Mesothelial cell of epicardium (in vitro differentiated cells): ENCODE measurements at places on chromosomes 1 and 21. TPM values are rescaled to one million over a fixed set of nuclear protein-coding genes. Genes with fewer than 3 reads are reported as not detected.

DNA sequence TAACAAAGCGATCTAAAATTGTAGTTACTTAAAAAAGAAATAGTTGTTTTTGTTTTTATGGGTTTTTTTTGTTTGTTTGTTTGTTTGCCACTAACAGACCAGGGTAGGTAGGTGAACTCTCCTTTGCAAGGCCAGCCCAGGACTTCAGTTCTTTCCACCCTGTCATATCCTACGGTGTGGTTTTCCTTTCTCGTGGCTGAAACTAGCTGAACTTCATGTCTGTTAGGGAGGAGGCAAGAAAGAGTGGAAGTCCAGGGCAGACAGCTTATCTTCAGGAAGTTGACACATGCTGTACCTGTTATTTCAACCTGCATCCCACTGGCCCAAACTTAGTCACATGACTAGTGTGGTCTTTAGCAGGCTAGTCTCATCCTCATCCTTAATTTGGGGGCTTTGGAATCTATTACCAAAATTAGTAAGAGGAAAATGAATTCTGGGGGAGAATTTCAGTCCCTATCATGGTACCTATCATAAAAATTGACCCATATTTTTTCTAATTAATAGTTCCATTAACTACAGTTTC, 62.9 kb upstream of the LRRC7 start:
- DNase-seq, result no peak
- no peaks in the 10 kb centered on the region for H3K36me3 ChIP-seq
- no peak overlapping the region for H3K27ac ChIP-seq

DNA sequence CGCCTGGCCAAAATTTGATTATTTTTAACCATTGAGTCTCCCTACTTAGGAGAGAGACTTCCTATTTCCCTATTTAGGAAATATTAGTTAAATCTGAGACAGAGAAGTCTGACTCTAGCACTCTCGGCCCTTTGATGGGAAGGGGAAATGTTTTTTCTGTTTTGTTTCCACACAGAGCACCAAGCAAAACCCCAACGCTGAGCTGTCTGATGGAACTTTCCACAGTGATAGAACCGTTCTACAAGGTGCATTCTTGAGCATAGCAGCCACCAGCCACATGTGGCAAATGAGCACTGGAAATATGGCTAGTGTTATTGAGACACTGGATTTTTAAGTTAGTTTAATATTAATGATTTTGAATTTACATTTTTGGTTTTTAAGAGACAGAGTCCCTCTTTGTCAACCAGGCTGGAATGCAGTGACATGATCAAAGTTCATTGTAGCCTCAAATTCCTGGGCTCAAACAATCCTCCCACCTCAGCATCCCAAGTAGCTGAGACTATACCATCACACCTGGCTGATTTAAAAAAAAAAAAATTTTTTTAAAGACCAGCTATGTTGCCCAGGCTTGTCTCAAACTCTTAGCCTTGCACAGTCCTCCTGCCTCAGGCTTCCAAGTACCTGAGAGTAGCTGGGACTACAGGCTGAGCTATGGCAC, 77.3 kb upstream of the GALNT2 start:
- H3K36me3 ChIP-seq, result no peaks in the 10 kb centered on the region
- no peak overlapping the region for H3K4me3 ChIP-seq

GRCh38 chr1:178532392-178532791, 19.5 kb downstream of the TEX35 start:
- peaks cover 19% of the 10 kb centered on the region for H3K4me1 ChIP-seq
- no peak overlapping the region for H3K27ac ChIP-seq
- no peak overlapping the region for H3K4me3 ChIP-seq
- no peaks in the 10 kb centered on the region for H3K36me3 ChIP-seq
- DNase-seq, result peak; percentile 58

SLC9C2 gene
- total RNA-seq, result 0.93 to 1.2 TPM (median 1.00 TPM) in 3 replicates

- H3K4me3 ChIP-seq, result no peak overlapping the region
- no peak for DNase-seq
- H3K27ac ChIP-seq, result peak overlapping the region; percentile 84
- no peaks in the 10 kb centered on the region for H3K36me3 ChIP-seq
- peaks cover 16% of the 10 kb centered on the region for H3K27me3 ChIP-seq
These were observed 51.7 kb downstream of the RASSF5 start for GRCh38 chr1:206558794-206559671.

DNA sequence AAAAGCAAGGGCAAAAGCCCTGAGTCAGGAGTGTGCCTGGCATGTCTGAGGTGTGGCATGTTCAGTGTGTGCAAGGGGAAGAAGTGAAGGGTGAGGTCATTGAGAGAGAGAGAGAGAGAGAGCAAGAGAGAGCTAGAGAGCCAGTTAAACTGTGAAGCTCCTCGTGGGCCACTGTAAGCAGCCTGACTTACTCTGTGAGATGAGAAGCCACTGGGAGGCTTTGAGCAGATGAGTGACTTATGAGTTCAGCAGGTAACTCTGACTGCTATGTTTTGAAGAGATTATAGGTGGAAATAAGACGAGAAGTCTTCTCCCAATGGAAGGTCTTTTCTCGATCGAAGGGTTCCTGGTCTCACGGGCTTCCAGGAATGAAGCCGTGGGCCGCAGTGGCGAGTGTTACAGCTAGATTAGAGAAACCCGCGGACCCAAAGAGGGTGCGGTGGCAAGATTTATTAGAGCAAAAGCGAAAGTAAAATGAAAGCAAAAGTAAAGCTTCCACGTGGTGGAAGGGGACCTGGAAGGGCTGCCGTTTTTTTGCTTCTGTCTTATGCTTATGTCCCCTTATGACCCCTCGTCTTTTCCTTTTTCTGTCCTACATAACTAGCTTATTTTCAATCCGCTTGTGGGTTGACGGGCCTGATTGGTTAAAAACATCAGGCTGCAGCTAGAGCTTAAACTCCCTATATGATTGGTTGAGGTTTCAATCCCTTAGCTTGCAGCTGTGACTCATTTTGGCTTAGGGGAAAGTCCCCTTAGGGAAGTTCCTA, 323.1 kb upstream of the FAM78B start:
- no peaks in the 10 kb centered on the region for H3K36me3 ChIP-seq
- H3K27me3 ChIP-seq, result peaks cover 8% of the 10 kb centered on the region
- no peak overlapping the region for H3K4me3 ChIP-seq
- H3K27ac ChIP-seq, result no peak overlapping the region
- DNase-seq, result no peak
- H3K4me1 ChIP-seq, result no peaks in the 10 kb centered on the region

DNA sequence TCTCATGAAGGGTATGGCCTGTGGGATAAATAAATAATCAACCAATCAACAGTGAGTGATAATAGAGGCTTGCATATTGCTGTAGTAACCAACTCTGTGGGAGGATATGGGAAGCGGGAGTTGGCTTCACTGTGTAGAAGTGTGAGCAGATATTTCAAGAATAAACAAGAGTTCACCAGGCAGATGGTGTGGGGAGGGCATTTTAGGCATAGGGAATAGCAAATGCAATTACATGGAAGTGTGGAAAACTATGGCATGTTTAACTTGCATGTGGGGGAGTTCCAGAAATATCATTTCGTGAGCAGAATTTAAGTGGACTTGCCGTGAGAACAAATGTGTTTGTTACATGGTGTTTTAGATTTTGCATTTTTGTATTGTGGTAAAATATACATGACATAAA, 95.2 kb downstream of the SPATA46 start:
- no peak overlapping the region for H3K4me3 ChIP-seq
- peaks cover 18% of the 10 kb centered on the region for H3K4me1 ChIP-seq
- no peaks in the 10 kb centered on the region for H3K36me3 ChIP-seq
- no peaks in the 10 kb centered on the region for H3K27me3 ChIP-seq
- no peak for DNase-seq

GRCh38 chr1:198933515-198934222, 294.8 kb downstream of the PTPRC start:
- H3K36me3 ChIP-seq, result no peaks in the 10 kb centered on the region
- no peak overlapping the region for H3K27ac ChIP-seq
- H3K4me3 ChIP-seq, result no peak overlapping the region
- H3K27me3 ChIP-seq, result no peaks in the 10 kb centered on the region

CNKSR1 gene
- 50.2 to 53.9 TPM (median 52.2 TPM) in 3 replicates for total RNA-seq

OR2L8 gene
- total RNA-seq, result not detected in 3 replicates

GRCh38 chr1:10616696-10617095, 141.9 kb downstream of the PEX14 start:
- no peak for DNase-seq
- H3K4me1 ChIP-seq, result no peaks in the 10 kb centered on the region
- no peaks in the 10 kb centered on the region for H3K27me3 ChIP-seq
- no peak overlapping the region for H3K4me3 ChIP-seq
- peaks cover 2% of the 10 kb centered on the region for H3K36me3 ChIP-seq
